ENCODE measurements at places on chromosomes 7 and 10.

DNA sequence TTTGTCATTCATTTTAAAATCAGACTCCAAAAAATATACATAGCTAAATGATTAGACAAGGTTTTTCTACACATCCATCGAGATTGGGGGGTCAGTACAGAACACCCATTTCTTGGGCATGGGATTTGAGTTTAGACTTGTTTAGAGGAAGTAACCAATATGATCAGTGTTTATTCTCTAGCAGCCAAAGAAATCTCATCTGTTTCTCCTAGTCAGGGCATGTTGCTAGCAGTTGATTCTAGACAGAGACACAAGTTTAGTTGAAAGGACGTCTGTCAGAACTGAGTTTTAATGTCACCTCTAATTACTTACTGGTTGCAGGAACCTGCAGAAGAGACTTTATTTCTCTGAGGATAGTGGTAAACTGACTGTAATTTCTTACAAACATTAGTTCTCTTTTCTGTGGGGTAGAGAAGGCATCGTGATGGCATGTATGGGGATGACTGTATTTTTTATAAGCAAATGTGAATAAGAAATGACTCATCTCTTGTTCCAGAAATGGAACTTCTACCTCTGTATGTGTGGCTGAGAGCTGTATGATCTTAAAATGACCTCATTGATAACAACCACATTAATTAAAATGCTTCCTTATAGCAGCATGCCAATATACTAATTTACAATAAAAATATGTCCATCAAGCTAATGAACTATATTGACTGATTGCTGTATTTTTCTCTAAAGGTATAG lies 30.6 kb upstream of the RHOBTB1 start:
- no peak for DNase-seq

GRCh38 chr10:122492999-122493481 lies 31.7 kb downstream of the HTRA1 start:
- no peak for DNase-seq

DNA sequence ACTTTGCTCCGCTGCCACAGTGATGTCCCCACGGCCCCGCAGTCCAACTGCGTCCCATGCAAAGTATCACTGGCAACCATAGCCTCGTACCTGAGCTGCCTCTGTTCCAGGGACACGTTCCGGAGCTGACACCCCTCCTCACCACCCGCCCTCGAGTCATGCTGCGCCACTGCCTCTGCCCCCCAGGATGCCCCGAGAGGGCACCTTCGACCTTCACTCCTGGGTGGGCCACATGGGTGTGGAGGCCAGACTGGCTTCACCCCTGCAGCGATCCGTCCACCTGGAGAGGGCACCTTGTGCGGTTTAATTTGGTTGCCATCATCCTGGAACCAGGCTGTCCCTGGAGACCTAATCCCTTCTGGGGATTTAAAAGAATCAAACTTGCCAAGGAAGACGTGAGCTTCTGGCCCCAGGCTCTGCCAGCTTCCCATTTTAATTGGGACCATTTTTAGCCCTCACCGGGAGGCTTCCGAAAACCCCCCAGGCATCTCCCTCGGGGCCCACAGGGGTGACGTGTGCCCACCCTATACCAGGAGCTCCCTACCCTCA lies 19.2 kb upstream of the TNRC18 start:
- no peak for DNase-seq

DNA sequence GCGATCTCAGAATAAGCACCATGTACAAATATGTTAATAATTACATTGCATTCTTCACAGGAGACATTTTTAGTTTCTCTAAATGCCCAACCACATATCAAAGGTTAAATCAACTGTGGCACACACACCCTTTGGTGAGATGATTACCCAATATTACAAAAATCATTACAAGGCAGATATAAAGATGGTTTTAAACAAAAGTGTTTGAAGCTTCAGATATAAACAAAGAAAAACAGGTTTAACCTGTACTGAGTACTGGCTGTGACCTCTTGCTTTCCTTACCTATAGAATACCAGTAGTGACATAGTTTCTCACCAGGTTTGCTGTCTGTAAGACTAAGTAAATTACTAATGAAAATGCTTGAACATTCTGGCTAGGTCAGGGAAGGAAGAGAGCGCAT lies 360.0 kb upstream of the IGFBP3 start:
- no peak for DNase-seq

Data from stimulated activated CD4-positive, alpha-beta T cell treated with anti-CD3 and anti-CD28 coated beads, Interleukin-1b, Interleukin-23, amount 100 ng/mL, for 24 hours (primary cell).